Esophagus squamous epithelium (tissue), 5 donors: ENCODE measurements at places on chromosomes 2 and 18.

GRCh38 chr18:75863696-75864095 is 436.2 kb upstream of the SMIM21 start:
- DNase-seq = no peak

DNA sequence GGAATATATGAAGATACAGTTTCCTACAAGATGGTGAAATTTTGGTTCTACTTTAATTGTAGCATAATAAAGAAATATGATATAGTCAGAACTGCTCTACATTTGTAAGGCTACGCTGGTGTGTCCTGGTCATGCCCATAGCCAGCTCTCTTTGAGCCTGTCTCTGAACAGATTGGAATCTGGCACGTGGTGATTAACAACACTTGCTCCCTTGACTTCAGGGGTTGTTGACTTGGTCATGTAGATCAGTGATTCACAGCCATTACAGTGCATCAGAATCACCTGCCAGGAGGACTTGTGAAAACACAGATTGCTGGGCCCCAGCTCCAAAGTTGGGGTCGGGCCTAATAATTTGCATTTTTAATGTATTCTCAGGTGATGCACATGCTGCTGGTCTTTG is 80.4 kb downstream of the PTPRM start:
- no peak for DNase-seq

DNA sequence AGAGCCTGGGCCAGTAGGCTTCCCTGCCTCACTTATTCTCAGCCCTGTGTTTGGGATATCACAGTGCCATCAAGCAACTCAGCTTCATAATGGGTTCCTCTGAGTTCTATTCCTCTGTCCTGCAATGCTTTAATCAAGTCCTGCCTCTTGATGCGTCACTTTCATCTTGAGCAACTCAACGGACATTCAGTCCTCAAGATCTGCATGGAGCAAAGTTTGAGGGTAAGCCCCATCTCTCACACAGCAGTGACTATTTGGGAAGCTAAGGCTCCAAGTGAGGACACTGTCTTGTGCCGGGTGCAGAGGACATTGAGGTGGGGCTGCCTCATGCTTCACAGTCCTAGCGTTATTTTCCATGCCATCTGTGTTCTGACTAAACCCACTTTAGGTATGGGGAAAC is 50.9 kb upstream of the PLB1 start:
- DNase-seq = no peak

DNA sequence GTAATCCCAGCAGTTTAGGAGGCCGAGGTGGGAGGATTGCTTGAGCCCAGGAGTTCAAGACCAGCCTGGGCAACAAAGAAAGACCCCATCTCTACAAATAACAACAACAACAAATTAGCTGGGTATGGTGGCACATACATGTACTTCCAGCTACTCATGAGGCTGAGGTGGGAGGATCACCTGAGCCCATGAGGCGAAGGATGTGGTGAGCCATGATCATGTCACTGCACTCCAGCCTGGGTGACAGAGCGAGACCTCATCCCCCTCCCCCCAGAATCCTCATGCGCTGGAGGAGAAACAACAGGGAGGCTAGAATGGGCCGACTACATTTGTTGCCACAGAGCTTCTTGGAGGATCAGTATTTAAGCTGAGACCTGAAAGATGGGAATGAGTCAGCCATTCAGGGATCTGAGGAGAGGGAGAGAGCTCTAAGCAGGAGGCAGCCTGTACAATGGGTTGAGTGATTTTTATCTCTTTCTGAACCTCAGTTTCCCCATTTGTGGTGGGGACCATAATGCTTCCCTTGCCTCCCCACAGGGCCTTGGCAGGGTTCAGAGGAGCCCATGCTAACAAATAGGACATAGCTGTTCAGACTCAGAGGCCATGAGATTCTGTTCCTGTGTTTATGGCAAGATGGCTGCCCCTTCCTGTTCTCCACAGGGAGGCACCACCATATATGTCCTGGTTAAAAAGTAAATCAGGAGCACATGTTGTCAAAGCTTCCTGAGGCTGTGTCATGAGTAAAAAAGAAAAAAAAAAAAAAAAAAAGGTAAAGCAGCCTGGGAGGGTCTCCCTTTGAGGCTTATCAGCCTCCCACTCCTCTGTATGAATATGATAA is 131.4 kb upstream of the HAAO start:
- DNase-seq = no peak

DNA sequence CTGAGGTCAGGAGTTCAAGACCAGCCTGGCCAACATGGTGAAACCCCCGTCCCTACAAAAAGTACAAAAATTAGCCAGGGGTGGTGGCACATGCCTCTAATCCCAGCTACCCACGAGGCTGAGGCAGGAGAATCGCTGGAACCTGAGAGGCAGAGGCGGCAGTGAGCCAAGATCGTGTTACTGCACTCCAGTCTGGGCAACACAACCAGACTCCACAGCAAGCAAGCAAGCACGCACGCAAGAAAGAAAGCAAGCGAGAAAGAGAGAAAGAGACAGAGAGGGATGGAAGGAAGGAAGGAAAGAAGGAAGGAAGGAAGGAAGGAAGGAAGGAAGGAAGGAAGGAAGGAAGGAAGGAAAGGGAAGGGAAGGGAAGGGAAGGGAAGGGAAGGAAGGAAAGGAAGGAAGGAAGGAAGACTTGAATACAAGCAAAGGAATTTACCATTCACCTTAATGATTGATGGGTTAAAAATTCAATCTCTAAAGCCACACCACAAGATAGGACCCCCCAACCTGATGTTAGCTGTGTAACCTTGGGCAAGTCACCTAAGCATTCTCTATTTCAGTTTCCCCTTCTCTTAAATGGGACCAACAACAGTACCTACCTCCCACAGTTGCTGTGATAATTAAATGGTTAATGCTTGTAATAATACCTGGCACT is 181.7 kb downstream of the ATAD2B start:
- no peak for DNase-seq

GRCh38 chr2:158676295-158676694 is 118.8 kb upstream of the DAPL1 start:
- DNase-seq = no peak

DNA sequence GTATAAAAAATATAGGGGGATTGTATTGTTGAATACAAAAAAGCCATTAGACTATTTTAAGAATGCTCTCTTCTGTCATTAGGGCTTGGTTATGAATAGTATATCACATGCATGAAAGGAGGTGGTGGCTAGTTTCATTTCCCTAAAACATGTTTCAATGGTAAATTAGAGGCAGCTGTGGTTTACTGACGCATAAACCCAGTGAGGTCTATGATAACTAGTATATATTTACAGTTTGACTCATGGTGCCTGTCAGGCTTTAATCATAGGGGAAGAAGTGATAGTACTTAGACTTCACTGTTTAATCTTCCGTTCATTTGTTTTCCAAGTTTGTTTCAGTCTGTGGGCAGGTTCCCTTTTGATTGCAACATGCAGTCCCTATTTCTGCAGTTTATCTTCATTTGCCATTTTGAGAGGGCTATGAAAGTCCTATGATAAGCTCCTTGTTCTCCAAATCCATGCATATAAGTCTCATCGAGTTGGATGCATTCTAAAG is 55.1 kb upstream of the MAP4K3 start:
- DNase-seq = no peak

DNA sequence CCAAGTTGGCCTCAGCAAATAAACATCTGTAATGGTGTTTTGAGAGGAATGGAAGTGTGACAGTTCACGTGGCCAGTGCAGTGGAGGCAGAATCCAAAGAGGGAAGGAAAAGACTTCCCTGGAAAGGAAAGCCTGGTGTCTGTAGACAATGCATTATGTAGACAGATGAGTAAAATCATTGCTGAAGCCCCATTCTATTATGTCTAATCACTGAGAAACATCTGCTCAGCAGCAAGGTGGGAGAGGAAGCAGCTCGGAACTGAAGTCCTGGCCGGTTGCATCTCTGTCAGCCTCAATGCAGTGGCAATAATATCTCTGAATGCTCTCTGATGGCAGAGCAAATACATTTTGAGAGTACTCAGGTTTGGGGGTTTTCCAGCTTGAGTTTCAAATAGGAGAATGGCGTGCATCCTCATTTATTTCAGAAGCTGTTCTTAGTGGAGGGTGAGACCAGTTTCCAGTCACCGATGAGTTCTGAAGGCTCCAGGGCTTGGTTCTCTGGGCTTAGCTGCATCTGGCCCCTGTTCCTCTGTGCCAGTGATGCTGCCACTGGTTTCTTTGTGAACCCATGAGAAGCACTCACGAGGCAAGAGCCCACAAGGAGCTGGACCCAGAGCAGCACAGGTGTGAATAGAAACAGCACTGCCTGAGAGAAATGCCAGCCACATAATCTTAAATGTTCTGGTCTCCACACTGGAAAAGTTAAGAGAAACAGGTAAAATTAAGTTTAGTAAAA is 63.3 kb downstream of the RPIA start:
- DNase-seq = no peak

DNA sequence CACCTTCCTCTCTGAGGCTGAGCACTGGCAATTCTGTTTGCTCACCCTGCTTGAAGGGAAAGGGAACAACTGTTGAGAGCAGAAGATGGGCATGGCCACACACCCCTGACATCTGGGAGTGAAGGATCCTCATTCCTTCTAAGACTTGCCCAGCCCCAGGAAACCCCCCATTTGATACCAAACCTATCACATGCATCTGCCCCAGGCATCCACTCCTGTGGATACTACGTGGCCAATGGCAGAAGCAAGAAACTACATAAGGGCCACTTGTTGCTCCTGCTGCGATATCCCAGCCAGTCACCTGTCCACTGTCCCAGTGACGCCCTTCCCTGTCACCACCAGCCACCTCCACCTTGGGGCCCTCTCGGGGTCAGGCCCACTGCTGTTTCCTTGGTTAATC is 185.2 kb downstream of the SMAD2 start:
- no peak for DNase-seq

GRCh38 chr2:11371092-11371937 is 26.9 kb upstream of the ROCK2 start:
- no peak for DNase-seq

DNA sequence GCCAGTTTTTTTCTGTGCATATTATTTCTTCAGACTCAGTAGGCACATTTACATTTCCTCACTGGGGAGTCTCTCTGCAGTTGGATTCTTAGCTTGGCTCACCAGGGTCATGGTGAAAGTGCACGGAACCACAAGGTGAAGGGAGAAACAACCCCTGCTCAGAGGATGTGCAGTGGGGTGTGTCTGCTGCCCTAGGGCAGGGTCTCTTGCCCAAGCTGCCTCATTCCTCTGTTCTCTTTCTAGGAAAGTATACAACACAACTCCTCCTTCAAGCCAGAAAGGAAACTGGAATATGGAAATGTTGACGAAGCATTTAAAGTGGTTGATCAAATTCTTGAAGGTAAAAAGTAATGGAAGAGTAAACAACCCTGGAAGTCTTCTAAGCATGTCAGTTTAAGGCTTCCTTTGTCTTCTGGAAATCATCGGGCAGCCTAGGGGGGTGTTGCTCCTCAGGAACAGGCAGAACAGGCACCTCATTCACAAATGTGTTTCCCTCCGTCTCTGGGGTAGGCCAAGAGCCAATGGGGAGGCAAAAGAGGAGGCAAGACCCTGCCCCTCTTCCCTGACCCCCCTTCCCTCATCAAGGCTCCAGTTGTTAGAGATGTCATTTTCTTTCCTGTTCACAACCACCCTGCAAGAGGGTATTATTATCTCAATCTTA is 41.4 kb downstream of the AOX1 start:
- no peak for DNase-seq
